ENCODE measurements at places on chromosomes 6 and 20. TPM values are rescaled to one million over a fixed set of nuclear protein-coding genes. Genes with fewer than 3 reads are reported as not detected.
A peak's percentile ranks its signal among the peaks of the same experiment; 100 is the strongest.

- DNase-seq, result peak; percentile 56
Observed at GRCh38 chr6:12844284-12845223, 128.0 kb downstream of the PHACTR1 start.

- peak; percentile 77 for DNase-seq
Observed at GRCh38 chr20:52494244-52494643, 302.7 kb upstream of the ZFP64 start.

- DNase-seq, result no peak
Observed at GRCh38 chr20:40965671-40966070, 63.0 kb upstream of the TOP1 start.

GATA5 gene
- total RNA-seq, result not detected

GRCh38 chr6:53124131-53124800 lies 24.4 kb downstream of the GCM1 start:
- DNase-seq, result no peak

DNA sequence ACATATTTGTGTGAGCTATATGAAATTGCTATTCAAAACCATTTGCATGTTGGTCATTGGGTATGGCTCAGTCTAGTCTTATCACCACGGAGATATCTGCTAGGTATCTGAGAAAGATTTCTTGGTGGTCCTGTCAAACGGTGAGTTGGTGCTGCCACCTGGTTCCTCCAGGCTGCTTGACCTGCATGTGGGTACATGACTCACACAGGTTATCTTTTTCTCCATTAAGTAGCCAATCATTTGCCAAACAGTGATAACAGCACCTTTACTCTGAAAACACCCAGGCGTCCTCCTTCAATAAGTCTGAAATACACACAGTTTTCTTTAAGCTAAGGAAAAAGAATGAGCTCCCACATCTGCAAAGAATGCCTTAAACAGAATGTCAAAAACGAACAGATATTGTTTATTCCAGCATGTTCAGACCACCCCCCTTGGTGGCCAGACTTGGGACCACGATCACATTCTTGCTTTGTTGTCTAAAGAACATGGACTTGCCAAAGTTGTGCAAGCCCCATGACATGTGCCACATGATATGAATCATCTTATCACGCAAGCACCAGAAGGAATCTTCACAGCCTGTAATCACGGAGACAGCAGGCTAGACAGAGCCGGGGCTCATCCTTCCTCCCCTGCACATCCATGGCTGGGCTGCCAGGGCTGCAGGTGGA lies 200.7 kb upstream of the THBS2 start:
- no peak for DNase-seq

DNA sequence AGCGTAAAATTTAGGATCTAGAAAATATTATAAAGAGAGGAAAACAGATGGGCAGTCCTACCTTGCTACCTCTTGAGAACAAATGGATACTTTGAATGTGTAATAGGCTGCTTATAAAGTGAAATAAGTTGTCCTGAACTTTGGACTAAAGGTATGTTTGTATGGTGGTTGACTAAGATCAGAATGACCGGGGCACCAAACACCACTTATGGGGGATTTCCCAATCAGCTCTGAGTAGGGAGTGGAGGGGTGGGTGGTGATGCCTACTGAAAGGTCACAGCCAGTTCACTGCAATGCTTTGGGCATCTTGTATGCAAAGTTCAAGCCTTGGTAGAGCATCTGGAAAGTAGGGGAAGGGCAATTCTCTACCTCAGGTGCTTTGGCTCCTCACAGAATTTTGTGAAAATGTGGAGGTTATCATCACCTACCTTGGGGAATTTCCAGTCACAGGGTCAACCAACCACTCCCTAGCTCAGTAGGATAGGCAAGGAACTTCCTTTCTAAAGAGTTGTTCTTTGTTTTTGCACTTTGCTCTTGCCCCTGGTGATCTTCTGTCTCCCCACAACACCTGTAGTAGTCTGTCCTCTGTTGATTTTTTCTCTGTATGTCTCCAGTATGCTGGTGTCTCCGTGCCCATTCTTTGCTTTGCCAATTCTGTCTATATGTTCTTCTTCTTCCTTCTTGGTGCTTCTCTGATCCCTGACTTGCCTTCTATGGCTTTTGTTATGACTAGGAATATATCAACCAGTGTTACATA lies at the start of gene TRIM31:
TSS of gene TRIM31 (minus strand) at position 88 of the 757 bp plus-strand sequence. CDS start 285 bp downstream, outside the sequence.
- no peak for DNase-seq

FRMD1 gene
- not detected for total RNA-seq
